ENCODE measurements at places on chromosomes 12 and 14.

DNA sequence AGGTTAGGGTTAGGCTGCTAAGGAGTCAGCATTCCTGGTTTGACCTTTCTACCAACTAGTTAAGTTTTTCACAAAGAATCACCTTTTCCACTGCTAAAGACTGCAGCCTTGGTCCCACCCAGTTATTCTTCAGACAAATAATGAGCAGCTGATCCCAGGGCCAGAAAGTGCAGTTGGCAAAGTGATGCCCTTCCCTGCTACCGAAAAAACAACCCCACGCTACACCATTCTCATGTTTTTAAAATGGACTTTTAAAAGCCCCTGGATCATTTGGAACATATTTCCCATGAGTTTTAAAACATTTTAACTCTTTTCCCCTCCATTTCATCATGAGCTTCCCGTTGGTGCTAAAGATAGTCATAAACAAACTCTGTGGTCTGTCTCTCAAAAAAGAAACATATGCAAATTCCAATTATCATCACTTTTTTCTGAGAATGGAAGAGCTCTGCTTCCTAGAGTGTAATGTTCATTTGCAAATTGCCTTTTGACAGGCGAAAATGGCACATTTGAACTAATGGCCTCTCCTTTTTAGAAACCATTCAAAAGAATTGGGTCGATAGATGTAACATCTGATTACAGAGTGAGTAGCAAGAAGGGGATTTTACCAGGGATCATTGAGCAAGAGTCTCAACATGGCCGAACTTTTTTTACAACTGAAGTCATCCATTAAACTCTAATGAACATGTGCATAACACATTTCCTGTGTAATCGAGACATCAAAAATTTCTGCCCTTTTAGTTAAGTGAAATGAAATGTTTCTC lies 129.3 kb upstream of the RAP1B start:
- DNase-seq, result peak; percentile 43

GRCh38 chr12:88509347-88509746 lies 70.9 kb downstream of the KITLG start:
- DNase-seq, result no peak

- no peak for DNase-seq
Measured at GRCh38 chr12:89231686-89232085, 120.6 kb downstream of the DUSP6 start.

GRCh38 chr14:73258845-73259611 lies 21.7 kb downstream of the PAPLN start:
- DNase-seq, result no peak

GRCh38 chr12:122137681-122138080 lies 36.3 kb downstream of the IL31 start:
- no peak for DNase-seq

GRCh38 chr12:27552235-27552634 lies 28.2 kb downstream of the PPFIBP1 start:
- no peak for DNase-seq

- DNase-seq, result no peak
Measured at GRCh38 chr14:33914676-33915516, 36.0 kb downstream of the EGLN3 start.

DNA sequence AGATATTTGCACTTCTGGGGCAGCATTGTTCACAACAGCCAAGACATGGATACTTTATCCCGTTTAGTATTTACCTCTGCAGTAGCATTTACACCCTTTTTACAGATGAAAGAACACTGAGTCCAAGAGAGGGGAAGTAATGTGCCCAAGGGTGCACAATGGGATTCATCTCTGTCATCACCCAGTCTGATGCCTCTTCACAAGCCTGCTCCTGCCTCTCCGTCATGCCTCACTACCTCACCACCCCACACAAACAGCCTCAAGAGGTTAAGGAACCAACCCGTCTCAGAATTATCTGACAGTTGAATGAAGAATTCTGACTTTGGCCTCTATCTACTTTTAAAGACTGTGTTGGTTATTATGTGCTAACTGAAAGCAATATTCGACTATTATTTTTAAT lies 368.4 kb downstream of the ATP23 start:
- DNase-seq, result no peak

GRCh38 chr12:104722601-104723534 lies 235.2 kb downstream of the SLC41A2 start:
- no peak for DNase-seq

GRCh38 chr12:102722147-102722546 lies 194.9 kb downstream of the PAH start:
- DNase-seq, result no peak

- no peak for DNase-seq
Measured at GRCh38 chr12:92764831-92765230, 62.0 kb downstream of the PLEKHG7 start.

DNA sequence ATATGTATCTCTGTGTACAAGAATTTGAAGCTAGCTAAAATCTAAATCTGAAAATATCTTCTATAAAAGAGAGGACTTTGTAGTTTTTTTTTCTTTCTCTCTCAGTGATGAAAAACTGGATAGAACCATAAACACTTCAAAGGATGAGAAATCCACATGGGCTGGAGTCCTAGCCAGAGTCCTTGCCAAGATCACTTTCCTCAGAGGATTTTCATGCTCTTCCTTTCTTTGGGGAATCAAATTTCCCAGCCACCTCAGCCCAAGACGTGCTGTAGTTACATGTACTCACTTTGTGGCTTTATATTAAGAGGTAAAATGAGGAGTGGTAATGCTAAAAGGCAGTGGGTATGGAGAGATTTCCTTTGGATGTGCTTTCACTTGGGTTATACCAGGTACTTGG lies 110.3 kb downstream of the SLC38A1 start:
- no peak for DNase-seq

DNA sequence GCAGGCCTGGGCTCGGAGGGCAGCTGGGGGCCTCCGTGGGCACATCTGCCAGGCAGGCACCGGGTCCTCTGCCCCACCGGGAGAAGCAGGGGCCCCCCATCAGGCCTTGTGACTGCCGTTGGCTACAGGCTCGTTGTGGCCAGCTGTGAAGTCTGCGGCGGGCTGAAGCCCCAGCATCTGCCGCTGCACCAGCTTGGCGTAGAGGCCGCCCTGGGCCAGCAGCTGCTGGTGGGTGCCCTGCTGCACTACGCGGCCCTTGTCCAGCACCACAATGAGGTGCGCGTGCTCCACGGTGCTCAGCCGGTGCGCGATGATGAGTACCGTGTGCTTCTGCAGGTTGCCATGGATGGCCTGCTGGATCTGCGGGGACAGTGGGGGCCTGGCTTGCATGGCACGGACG lies 33.9 kb upstream of the VPS37B start:
- no peak for DNase-seq

DNA sequence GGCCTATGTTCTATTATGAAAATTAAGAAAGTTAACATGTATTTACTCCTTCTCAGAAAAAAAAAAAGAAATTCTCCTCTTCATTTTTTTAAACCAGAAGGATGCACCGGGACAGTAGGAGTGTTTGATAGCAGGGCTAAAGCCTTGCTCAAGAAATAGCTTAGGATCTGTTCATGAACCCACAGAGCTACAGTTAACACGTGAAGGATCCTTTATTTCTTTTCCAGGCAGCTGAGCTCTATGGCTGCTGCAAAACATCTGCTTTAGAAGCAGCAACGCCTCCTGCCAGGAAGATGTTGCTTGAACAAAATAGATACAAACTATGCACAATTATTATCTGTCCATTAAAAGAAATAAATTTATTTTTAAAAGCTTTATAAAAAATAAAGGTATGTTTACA lies 254.8 kb downstream of the PRKD1 start:
- no peak for DNase-seq

- DNase-seq, result no peak
Measured at GRCh38 chr12:102961466-102961855, 4.0 kb downstream of the ASCL1 start.

DNA sequence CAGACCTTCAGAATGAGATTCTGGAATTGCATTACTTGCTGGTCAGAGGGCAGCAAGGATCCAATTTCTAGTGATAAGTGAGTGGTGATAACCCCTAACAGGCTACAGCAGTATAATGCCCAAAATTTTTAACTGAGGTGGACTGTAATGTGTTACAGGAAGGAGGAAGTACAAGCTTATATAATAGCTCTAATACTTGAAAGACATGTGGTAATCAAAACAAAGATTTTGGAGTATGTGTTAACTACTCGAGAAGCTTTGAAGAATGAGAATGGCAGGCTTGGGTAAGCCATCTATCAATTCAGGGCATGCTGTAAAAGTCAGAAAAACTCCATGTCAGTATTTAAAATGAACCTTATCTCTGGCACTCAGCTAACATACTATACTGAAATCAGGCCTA lies 70.5 kb downstream of the ANKS1B start:
- DNase-seq, result no peak

GRCh38 chr12:19245106-19245505 lies 115.6 kb downstream of the PLEKHA5 start:
- no peak for DNase-seq

DNA sequence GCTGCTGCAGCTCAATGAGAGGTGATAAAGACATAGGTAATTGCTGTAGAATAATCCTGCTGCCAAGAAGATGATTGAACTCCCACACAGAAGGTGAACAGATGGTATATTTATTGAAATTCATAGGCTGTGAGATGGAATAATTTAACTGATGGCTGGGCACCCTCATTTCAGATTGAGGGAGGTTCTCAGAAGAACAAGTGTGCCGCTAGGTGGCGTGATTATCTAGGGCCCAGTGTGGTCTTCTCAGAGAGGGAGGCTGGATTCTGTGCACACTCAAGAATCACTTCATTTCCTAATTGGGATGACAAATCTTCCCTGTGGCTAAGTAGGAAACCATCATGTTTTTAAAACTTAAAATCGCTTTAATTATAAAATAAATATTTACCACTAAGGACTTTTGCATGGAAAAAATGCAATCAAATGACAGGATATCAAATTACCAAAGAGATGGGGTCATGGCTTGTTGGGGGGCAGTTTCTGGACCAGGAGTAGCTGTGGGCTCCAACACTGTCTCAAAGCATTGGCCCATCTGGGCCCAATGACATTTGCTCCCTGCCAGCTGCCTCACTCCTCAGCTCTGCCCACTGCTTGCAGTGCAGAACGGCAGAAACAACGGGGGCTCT lies 132.3 kb downstream of the SNAPC1 start:
- peak; percentile 54 for DNase-seq

- DNase-seq, result no peak
Measured at GRCh38 chr12:74408601-74409166, 129.0 kb upstream of the ATXN7L3B start.

- DNase-seq, result no peak
Measured at GRCh38 chr12:25675808-25676207, 122.7 kb upstream of the LMNTD1 start.

DNA sequence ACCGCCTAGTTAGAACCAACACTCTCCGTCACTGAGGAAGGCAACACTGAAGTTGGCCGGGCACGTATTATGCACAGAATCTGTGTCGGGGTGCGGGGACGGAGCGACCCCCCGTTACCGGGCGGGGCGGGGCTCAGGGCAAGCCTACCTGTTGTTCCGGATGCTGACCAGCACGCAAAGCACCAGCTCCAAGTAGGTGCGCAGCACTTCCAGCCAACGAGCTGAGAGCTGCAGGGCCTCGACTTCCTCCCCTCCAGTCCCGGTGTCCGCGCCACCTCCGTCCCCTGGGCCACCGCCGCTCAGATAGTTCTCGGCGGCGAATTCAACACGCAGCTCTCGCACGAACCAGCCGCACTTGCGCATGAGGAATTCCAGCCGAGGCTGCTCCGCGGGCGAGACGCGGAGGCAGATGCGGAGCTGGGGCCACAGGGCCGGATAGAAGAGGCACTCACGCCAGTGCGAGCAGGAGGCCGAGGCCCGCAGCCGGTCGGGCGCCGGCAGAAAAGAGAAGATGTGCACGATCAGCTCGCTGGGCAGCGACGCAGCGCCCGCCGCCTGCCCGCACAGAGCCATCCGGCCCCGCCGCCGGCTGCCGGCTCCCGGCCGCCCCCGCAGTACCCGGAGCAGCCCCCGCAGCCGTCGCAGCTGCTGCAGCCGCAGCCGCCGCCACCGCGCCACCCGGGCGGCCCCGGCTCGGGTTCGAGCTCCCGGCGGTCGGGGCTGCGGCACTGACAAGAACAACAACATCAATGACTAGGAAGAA lies 636 bp downstream of the FBXO33 start:
- DNase-seq, result peak; percentile 45

- peak; percentile 79 for DNase-seq
Measured at GRCh38 chr12:106226884-106227640, 20.8 kb downstream of the CKAP4 start.

- no peak for DNase-seq
Measured at GRCh38 chr12:112823582-112824149, 32.1 kb downstream of the RPH3A start.

DNA sequence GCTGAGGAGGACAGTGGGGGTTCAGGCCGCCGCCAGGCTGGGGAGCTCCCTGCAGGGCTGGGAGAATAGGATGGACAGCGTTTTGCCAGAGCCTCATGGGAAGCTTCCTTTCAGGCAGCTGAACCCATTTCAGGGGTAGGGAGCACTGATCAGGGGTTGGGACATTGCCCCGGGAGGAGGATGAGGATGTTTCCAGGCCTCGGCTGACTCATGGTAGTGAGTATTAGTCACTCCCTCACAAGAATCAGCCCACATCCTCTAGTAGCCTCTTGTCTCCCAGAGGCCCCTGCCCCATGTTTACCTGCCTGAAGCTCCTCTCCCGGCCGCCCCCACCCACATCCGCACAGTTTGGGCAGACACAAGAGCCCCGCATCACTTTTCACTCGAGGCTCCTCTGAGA lies 89.8 kb downstream of the ZFP36L1 start:
- DNase-seq, result no peak

DNA sequence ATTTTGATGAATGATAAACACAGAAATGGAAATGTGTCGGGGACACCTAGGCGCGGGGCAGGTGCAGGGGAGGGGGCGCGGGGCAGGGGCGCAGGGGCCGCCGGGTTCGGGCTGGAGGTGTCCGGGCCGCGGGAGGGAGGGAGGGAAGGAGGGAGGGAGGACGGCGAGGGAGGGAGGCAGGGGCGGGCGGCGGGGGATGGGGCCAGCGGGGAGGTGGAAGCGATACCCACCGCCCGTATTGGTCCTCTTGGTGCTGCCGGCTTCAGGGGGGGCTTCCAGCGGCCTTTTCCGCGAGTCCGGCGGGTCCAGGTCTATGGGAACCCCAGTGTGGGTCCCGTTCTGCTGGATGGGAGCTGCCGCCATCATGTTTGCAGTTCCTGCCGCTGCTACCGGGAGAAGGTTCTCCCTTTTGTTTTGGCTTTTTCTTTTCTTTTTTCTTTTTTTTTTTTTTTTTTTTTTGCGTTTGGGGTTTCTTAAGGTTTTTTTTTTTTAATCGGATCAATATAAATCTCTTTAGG lies 703 bp downstream of the NOVA1 start:
- no peak for DNase-seq

GRCh38 chr14:20624495-20625070 lies 16.9 kb downstream of the OR6S1 start:
- no peak for DNase-seq

DNA sequence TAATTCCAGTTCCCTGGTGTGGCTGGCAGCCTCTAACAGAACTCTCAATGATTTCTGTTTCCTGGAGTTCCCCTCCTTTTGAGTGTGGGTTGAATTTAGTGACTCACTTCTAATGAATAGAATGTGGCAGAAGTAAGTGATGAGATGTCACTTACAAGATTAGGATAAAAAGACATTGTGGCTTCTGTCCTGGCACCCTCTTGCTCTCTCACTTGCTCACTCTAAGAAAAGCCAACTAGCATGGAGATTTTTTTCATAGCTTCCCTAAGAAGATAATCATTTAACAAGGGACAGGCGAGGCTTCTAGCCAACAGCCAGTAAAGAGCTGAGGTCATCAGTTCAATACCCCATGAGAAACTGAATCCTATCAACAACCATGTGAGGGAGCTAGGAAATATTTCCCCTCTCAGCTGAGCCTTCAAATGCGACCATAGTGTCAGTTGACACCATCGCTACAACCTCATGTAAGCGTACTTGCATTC lies 156.7 kb downstream of the TMTC3 start:
- DNase-seq, result no peak

GRCh38 chr12:52543985-52544883 lies 8.7 kb downstream of the KRT71 start:
- no peak for DNase-seq

GRCh38 chr12:56192582-56192981 lies 3.3 kb upstream of the SMARCC2 start:
- no peak for DNase-seq

Data from GM13977 (cell line).